ENCODE measurements at places on chromosomes 13 and 19. TPM values are rescaled to one million over a fixed set of nuclear protein-coding genes. Genes with fewer than 3 reads are reported as not detected.

Gene C19orf18
- total RNA-seq: 0.83 TPM

Gene MTUS2
- not detected for total RNA-seq

Gene ZNF578
- total RNA-seq: 9.6 TPM

Gene ADPRHL1
- 1.5 TPM for total RNA-seq

Gene GIPR
- not detected for total RNA-seq
